ENCODE measurements at places on chromosomes 3 and 15. TPM values are rescaled to one million over a fixed set of nuclear protein-coding genes. Genes with fewer than 3 reads are reported as not detected.
A peak's percentile ranks its signal among the peaks of the same experiment; 100 is the strongest.

SEMA6D gene
- not detected for total RNA-seq

NLGN1 gene
- total RNA-seq = not detected

ACP3 gene
- total RNA-seq = not detected

- no peaks in the 10 kb centered on the region for H3K27me3 ChIP-seq
- no peaks in the 10 kb centered on the region for H3K36me3 ChIP-seq
- H3K4me1 ChIP-seq = no peaks in the 10 kb centered on the region
- H3K27ac ChIP-seq = no peak overlapping the region
- no peak for DNase-seq
Measured at GRCh38 chr3:105516972-105517371, 150.3 kb downstream of the ALCAM start.

GRCh38 chr3:40103829-40104228 is 205.7 kb upstream of the EIF1B start:
- H3K4me3 ChIP-seq = no peak overlapping the region
- peaks cover 18% of the 10 kb centered on the region for H3K27me3 ChIP-seq
- no peak for DNase-seq
- H3K27ac ChIP-seq = no peak overlapping the region
- no peaks in the 10 kb centered on the region for H3K36me3 ChIP-seq

DNA sequence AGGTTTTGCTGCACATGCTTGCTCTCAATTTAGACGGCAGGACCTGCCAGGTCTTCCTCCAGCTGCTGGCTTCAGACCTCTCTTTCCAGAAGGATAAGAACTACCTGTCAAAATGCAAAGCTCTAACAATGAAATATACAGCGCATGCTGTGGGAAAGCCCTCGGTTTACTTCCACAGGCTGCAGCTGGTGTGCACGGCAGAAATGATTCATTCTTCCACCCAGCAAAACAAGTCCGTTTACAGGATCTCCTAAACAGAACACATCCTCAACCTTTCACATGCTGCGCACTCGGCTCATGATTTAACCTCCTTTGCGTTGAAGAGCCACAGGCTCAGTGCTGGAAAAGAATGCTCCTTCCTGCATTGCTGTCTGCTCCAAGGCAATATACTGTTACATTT is 92.4 kb upstream of the WNT5A start:
- no peaks in the 10 kb centered on the region for H3K4me1 ChIP-seq
- no peak overlapping the region for H3K4me3 ChIP-seq
- no peaks in the 10 kb centered on the region for H3K27me3 ChIP-seq
- H3K27ac ChIP-seq = no peak overlapping the region

DNA sequence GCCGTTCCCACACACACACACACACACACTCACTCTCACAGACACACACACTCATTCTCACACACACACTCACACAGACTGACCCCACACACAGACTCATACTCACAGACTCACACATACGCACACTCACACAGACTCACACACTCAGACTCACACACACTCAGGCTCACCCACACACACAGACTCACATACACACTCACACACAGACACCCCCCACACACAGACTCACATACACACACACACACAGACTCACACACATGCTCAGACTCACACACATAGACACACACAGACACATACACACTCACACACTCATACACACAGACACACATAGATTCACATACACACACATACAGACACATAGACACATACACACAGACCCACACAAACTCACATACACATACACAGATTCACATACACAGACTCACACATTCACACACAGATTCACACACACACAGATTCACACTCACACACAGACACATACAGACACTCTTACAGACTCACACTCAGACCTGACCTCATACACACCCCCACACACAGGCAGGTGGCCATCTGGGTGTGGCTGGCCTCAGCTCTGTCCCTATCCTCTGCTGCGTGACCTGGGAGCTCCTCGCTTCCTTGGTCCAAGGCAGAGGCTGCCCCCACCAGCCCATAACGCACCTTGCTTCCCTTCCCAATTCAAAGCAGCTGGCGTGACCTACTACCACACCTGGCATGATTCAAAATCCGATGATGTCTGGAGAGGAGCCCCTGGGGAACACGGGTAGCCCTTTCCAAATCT is 1.9 kb downstream of the C3orf22 start:
- peaks cover 10% of the 10 kb centered on the region for H3K27me3 ChIP-seq
- no peak for DNase-seq
- H3K27ac ChIP-seq = no peak overlapping the region

DNA sequence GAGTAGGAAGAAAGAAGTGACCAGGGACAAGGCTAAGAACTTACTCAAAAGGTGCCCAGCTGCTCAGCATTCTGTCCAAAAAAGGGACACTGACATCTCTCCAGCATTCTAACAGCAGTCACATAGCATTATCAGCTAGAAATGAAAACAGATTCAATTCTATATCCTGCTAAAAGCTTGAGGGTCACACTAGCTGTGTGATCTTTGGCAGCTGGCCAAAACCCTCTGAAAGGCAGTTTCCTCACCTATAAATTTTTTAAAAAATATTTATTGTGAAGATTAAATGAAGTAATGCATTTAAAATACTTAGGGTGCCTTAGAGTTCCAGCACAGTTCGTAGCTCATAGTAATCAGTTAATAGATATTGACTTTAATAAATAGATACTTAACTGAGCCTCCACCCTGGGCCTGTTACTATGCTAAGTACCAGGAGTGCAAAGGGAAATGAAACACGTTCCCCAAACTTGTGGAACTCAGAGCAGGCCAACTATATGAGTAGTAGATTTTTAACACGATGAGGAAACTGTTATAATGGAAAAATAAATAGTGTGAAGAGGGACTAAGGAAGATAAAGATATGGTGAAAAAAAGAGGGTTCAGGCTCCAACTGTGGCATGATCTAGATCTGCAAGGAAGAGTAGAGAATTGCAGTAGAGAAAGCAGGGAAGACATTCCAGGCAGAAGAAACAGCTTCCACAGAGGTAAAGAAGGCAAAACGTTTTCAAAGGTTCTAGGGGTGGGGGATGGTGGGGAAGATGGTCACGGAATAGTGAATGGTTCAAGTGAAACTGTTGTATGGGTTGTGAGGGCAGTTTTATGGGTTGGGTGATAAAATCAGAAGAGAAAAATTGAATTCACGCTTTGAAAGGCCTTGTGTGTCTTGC is 11.4 kb downstream of the CD86 start:
- no peaks in the 10 kb centered on the region for H3K36me3 ChIP-seq
- peaks cover 20% of the 10 kb centered on the region for H3K27me3 ChIP-seq
- no peak overlapping the region for H3K4me3 ChIP-seq
- DNase-seq = no peak

DNA sequence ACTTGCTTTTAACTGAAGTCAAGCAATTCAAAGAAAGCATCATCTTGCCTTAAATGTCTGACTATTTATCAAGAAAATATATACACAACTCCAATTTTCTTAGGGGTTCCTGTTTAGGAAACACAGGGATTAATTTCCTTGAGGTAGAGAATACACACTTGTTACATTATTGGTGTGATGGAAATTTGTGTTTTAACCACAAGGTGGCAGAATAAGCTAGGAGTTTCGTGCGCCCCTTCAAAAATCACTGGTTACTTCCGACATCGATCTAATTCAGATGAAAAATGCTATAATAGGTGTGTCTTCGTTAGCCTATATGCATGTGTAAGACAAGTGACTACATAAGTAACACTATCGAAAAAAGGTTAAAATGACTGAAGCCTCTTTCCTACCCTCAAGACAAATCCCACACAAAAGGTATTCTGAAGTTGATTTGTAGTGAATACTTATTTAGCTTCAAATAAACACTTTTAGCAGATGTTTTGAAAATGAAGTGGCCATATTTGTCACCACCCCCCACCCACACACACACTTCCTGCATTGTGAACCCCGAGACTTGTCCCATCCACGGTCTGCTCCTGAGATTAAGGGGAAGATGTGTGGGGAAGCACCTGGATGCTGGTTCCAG is 246.5 kb downstream of the ROBO1 start:
- DNase-seq = no peak
- no peak overlapping the region for H3K4me3 ChIP-seq
- H3K27ac ChIP-seq = no peak overlapping the region

GRCh38 chr15:47570881-47571640 is 146.2 kb upstream of the SEMA6D start:
- H3K4me3 ChIP-seq = no peak overlapping the region
- no peak for DNase-seq
- H3K36me3 ChIP-seq = no peaks in the 10 kb centered on the region
- no peaks in the 10 kb centered on the region for H3K4me1 ChIP-seq
- H3K27me3 ChIP-seq = no peaks in the 10 kb centered on the region

DNA sequence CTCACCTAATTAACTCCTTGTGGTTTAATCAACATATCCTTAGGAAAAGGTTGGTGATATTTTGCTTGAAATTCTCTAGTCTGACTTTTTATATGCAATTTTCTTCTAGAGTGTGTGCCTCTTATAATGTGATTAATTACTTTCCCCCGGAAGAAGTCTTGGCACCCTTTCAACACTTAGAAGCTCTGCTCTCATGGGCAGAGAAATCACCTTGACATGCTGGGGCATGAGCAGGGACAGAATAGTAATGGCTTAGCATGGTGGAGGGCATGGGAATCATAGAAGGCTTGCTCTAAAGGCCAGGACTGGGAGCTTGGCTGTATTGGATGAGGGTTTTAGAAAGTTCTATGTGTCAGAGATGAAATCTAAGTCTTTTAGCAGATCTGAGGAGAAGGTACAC is 293.5 kb downstream of the AGBL1 start:
- DNase-seq = no peak
- no peaks in the 10 kb centered on the region for H3K36me3 ChIP-seq
- H3K27me3 ChIP-seq = no peaks in the 10 kb centered on the region
- H3K27ac ChIP-seq = no peak overlapping the region
- H3K4me1 ChIP-seq = no peaks in the 10 kb centered on the region

DNA sequence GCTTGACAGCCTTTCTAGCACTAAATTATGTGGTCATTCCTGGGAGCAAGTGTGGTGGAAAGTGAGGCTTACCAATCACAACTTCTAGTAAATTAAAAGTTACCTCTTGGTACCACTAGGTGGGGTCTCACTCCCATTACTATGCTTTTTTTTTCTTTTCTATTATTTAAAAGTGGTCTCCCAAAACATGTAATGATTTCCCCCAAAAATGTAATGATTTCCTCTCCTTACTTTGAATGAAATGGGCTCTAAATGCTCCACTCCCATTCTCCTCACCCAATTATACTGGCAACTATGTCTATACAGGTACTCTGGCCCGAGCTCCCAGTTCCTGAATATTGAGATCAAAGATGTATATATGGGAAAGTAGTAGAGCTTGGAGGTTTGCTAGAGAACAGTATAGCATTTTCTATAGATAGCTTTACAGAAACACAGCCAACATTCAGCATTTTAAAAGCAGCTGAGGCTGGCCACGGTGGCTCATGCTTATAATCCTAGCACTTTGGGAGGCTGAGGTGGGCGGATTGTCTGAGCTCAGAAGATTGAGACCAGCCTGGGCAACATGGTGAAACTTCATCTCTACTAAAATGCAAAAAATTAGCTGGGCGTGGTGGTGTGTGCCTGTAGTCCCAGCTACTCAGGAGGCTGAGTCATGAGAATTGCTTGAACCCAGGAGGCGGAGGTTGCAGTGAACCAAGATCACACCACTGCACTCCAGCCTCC is 70.9 kb downstream of the DCUN1D1 start:
- no peak overlapping the region for H3K4me3 ChIP-seq
- H3K36me3 ChIP-seq = peaks cover 22% of the 10 kb centered on the region
- H3K27ac ChIP-seq = peak overlapping the region; percentile 61
- peaks cover 48% of the 10 kb centered on the region for H3K4me1 ChIP-seq
- no peak for DNase-seq
- no peaks in the 10 kb centered on the region for H3K27me3 ChIP-seq

GRCh38 chr3:134378384-134378783 is 4.1 kb upstream of the AMOTL2 start:
- DNase-seq = no peak
- H3K27ac ChIP-seq = no peak overlapping the region
- H3K4me3 ChIP-seq = no peak overlapping the region
- peaks cover 60% of the 10 kb centered on the region for H3K27me3 ChIP-seq
- H3K36me3 ChIP-seq = no peaks in the 10 kb centered on the region

- H3K27me3 ChIP-seq = peaks cover under 1% of the 10 kb centered on the region
- no peaks in the 10 kb centered on the region for H3K36me3 ChIP-seq
- no peaks in the 10 kb centered on the region for H3K4me1 ChIP-seq
Measured at GRCh38 chr3:24123596-24123995, 178.5 kb downstream of the NR1D2 start.

GRCh38 chr15:31175484-31175883 is 74.0 kb upstream of the TRPM1 start:
- peaks cover 6% of the 10 kb centered on the region for H3K4me1 ChIP-seq
- H3K27me3 ChIP-seq = peaks cover under 1% of the 10 kb centered on the region
- H3K4me3 ChIP-seq = no peak overlapping the region
- peaks cover 5% of the 10 kb centered on the region for H3K36me3 ChIP-seq
- H3K27ac ChIP-seq = no peak overlapping the region

- DNase-seq = no peak
- no peak overlapping the region for H3K27ac ChIP-seq
- no peaks in the 10 kb centered on the region for H3K4me1 ChIP-seq
- peaks cover 17% of the 10 kb centered on the region for H3K36me3 ChIP-seq
Measured at GRCh38 chr3:72782521-72782920, 65.7 kb downstream of the SHQ1 start.

Measured in activated naive CD8-positive, alpha-beta T cell treated with anti-CD3 and anti-CD28 coated beads, Interleukin-2, amount 10 ng/mL, durations not matched to agents 7 days and 5 days (primary cell).